Cerebellar cortex (tissue), 1 donor: ENCODE measurements at places on chromosomes 5 and 9.

GRCh38 chr5:80917631-80918030 is 42.5 kb upstream of the RASGRF2 start:
- no peak for DNase-seq

- peak; percentile 86 for DNase-seq
Measured at GRCh38 chr5:157476702-157477408, 16.8 kb downstream of the NIPAL4 start.

- no peak for DNase-seq
Measured at GRCh38 chr9:134058716-134059115, 9.1 kb downstream of the BRD3 start.

DNA sequence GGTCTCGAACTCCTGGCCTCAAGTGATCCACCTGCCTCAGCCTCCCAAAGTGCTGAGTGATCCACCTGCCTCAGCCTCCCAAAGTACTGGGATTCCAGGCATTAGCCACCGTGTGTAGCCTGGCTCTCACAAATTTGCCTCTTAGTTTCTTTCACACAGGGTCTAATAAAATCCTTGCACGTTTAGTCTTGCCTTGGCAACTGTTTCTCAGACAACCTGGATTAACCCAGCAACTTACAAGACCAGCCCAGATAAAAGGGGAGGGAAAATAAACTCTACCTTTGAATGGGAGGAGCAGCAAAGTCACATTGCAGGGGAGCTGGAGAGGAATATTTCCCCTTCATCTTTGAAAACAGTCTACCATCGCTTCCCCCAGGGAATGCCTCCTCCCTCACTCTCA is 29.3 kb upstream of the GNA14 start:
- DNase-seq: no peak

- no peak for DNase-seq
Measured at GRCh38 chr5:93236807-93237421, 344.1 kb downstream of the NR2F1-AS1 start.

DNA sequence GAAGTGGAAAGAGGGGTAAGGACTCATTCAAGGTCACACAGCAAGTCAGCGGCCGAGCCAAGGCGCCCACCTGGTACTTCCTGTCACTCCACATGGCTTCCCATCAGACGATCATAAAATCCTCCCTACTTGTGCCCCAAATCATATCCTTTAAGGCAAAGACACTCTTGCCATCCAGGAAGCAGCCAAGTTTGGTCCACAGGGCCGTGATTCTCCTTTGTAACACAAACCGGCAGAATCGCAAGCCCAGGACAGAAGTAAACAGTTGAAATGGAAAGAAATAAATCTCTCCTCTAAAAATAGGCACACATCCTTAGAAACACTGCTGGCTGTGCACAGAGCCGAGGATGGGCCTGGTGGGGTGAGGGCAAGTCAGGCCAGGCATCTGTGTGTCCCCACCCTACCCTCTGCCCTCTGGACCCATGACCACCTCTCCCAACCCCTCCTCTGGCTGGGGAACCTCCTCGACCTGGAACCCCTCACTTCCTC is 30.5 kb downstream of the TMOD1 start:
- no peak for DNase-seq

GRCh38 chr9:76691517-76692313 is 72.5 kb upstream of the PCA3 start:
- DNase-seq: peak; percentile 90

DNA sequence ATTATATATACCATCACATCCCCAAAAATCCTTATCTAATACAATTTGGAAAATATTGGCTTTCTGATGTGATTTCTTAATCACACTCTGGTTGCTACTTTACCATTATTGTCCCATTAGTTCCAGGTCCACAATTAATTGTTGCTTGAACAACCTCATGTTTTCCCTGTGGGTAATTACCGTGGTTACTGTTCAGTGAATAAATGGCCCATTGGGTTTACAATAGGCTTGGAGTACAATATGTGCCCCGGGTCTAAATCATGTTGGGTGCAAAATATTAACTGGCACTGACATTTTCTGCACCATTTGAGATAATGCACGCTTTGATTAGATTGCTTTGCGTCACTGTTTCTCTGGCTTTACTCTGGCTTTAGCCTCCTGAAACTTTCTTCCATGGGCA is 163.7 kb downstream of the GABBR2 start:
- no peak for DNase-seq

- peak; percentile 29 for DNase-seq
Measured at GRCh38 chr5:65480306-65480865, 1.3 kb downstream of the ADAMTS6 start.

DNA sequence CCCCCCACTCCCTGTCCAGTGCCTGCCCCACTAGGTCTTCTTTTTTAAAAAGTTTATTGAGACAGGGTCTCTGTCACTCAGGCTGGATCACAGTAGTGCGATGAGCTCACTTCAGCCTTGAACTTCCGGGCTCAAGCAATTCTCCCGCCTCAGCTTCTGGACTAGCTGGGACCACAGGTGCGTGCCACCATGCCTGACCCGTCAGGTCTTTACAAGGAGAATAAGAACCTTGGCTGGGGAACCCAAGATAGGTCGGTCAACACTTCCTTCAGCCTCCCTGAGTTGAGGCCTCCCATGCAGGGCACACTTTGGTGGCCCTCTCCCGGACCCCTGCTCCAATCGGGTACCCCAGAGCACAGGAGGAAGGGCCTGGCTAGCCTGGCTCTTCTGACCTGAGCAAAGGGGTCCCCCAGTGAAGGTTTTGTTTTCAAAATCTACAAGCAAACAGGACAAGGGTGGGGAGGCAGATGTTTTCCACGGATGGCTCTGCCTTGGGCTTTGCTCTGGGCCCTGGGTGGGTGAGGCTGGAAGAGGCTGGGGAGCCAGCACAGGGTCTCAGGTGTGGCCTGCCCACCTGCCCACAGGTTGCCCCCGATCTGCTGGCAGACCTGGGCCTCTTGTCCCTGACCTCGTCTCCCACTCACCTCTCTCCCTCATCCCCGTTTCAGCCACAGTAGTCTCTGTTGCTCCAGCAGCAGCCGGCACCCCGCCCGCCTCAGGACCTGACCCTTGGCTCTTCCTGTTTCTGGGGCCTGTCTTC is 108.7 kb upstream of the PHYKPL start:
- no peak for DNase-seq

GRCh38 chr9:136603901-136604814 is 58.3 kb upstream of the NOTCH1 start:
- no peak for DNase-seq

- DNase-seq: no peak
Measured at GRCh38 chr9:109801484-109801883, 21.5 kb downstream of the PALM2AKAP2 start.
